ENCODE measurements at places on chromosomes 3 and 15.

- DNase-seq, result no peak
Measured at GRCh38 chr3:103002425-103003176, 567.8 kb downstream of the ZPLD1 start.

- no peak for DNase-seq
Measured at GRCh38 chr3:38147421-38147820, 9.0 kb downstream of the MYD88 start.

DNA sequence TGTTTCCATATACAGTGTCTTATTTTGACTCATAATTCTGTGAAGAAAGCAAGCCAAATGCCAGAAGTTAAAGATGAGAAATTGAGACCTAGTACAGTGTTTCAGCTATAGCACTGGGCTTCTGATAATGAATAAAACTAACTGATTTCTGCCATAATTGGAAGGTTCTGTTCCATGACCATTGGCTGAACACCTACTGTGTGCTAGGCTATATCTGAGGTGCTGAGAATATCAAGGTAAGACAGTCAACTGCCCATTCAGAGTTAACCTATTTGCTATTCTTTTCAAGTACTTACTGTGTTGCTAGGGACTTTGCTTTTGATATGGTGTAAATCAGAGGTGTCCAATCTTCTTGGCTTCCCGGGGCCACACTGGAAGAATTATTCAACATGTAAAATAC is 73.4 kb downstream of the LHFPL4 start:
- no peak for DNase-seq

DNA sequence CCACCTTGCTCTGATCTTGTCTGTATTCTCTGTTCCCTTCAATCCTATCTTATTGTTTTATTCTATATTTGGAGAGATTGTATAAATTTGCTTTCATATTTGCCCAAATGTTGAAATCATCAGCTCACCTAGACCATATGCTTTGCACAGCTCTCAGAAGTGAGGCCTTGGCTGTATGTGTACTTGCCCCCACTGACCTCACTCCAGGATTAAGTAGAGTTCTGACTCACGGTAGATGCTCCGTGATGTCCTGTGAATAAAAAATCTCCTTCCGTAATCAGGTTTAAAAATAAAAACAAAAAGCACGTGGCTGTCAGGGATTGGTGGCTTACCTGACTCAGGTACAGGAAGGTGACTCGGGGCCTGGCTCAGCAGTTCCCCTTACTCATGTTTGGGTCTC is 162.2 kb downstream of the RYR3 start:
- no peak for DNase-seq

DNA sequence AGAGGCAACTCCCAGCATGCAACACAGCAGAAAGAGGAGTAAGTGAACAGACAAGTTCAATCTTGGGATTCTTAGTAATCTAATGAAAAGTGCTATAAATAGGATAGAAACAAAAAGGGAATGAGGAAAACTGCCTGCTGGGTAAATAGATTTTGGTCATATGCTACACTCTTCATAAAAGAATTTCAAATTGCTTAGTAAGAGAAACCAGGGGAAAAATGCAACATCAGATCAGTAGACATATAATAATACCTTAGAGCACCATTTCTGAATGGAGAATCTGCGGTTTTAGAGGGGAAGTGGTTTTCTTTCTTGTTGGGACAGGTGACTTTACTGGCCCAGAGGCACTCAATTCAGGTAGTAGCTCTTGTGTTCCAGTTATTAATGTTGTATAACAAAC is 13.4 kb upstream of the TBC1D5 start:
- no peak for DNase-seq

DNA sequence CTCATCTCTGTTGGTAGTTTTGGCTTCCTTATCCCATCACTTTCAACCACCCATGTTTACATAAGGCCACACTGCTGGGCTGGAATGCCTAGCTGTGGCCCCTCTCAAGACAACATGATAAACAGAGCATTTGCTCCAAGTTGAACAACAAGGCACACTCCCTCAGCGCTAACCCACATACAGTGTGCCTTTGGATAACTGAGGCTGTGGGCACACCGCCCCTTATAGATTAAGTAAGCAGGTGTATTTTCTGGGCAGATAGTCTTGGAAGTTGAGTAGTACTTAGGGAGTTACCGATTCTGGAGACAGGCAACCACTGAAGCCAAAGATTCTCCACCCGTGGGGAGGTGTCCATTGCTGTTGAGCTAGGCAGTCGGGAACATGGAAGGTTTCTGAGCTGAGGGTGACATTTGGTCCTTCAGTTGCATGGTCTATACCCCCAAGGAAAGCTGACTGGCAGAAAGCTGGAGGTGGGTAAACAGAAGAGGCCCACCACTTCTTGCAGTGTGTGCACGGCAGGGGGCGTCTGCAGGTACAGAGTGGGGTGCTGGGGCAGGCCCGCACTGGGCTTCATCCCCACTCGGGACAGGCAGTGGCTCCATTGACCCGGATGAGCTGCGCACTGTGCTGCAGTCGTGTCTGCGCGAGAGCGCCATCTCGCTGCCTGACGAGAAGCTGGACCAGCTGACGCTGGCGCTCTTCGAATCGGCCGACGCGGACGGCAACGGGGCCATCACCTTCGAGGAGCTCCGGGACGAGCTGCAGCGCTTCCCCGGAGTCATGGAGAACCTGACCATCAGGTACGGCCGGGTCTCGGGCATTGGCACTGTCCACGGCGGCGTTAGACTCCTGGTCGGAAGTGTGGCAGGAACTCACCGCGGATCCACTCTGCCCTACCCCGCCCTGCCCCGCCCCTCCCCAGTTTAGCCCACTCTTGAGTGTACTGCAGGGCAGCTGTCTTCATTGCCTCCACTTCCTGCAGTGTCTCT is 16.8 kb downstream of the NOX5 start:
- no peak for DNase-seq

GRCh38 chr3:171768281-171768900 is 41.9 kb downstream of the PLD1 start:
- no peak for DNase-seq

- DNase-seq, result no peak
Measured at GRCh38 chr3:4799266-4800256, 179.7 kb upstream of the BHLHE40 start.

- DNase-seq, result no peak
Measured at GRCh38 chr15:80289528-80290495, 37.8 kb upstream of the CTXND1 start.

GRCh38 chr3:132033471-132033870 is 1.3 kb downstream of the CPNE4 start:
- DNase-seq, result no peak
